ENCODE measurements at places on chromosomes 3 and 15.

DNA sequence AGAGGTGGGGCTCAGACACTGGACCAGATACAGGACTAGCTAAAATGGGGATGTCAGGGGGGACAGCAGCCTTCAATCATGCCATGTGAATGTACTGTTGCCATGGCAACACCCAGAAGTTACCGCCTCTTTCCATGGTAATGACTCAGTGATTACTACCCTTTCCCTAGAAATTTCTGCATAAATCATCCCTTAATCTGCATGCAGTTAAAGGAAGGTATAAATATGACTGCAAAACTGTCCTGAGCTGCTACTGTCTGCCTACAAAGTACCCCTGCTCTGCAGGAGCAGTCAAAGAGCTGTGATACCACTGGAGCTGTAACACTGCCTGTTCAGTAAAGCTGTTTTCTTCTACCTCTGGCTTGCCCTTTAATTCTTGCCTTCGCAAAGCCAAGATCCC, 168.2 kb downstream of the PEAK1 start:
- no peak for DNase-seq

DNA sequence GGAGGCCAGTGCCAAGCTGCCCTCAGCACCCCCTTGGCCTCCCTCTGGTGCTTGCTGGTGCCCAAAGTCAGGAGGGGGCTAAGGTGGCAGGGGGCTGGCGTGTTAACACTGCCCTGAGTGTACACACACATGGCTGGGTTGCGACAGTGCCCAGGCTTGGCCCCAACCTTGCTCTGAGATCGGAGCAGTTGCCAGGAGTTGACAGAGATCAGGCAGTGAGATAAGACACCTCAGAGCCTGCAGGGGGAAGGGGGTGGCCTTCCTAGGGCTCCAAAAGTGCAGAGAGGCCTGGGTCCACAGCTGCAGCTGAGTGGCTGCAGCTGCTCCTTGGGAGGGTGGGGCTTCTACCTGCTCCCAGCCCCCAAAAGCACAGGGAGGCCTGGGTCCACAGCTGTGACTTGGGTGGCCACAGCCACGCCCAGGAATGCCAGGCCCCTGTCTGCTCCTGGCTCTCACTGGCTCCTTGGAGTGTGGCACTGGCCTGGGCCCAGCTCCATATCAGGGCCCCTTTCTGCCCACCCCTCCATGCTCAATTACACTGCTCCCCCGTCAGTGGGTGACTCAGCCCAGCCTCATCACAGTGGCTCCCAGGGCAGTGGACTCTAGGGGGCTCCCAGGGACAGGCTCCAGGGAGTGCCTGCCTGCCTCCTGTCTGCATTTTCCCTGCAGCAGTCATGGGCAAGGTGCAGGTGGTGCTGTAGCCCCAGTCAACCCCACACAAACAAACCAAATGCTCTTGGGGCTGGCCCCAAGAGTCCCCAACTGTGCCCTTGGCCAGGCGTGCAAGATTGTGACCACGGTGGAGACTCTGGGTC, 56.4 kb upstream of the C15orf39 start:
- no peak for DNase-seq

DNA sequence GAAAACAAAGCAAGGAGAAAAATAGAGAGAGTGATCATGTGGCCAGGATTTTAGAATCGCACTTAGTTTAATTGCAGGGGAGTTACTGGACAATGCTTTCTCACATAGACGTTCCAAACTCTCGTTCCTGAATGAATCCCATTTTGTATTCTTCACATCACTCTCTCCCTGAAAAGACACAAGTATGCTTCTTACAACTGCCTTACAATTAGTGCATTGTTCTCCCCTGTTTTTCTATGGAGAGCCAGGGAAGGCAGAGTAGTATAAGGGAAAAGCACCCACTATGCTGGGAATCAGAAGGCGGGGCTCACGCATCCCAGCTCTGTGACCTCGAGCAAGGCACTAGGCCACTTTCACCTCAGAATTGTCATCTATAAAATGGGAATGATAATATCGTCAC, 14.4 kb downstream of the TMOD2 start:
- no peak for DNase-seq

GRCh38 chr15:79381593-79381992, 50.5 kb upstream of the MINAR1 start:
- no peak for DNase-seq

GRCh38 chr3:122415762-122416654, at the start of gene WDR5B:
WDR5B (minus strand) TSS chr3:122416062; CDS start chr3:122415528, 534 bp downstream.
- DNase-seq: peak; percentile 98

GRCh38 chr3:149588909-149589308, 68.9 kb downstream of the WWTR1 start:
- DNase-seq: no peak
